NT2/D1 (cell line): ENCODE measurements at places on chromosomes 2 and 18.

GRCh38 chr2:119721043-119721442 lies 38.7 kb upstream of the PTPN4 start:
- no peak for DNase-seq

- DNase-seq: no peak
Measured at GRCh38 chr2:237073552-237073951, 12.1 kb upstream of the COPS8 start.

DNA sequence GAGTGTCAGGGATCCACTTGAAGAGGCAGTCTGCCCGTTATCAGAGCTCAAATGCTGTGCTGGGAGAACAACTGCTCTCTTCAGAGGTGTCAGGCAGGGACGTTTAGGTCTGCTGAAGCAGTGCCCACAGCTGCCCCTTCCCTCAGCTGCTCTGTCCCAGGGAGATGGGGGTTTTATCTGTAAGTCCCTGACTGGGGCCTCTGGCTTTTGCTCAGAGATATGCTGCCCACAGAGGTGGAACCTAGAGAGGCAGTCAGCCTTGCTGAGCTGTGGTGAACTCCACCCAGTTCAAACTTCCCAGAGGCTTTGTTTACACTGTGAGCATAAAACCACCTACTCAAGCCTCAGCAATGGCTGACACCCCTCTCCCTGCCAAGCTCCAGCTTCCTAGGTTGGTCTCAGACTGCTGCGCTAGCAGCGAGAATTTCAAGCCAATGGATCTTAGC lies 38.1 kb downstream of the PLEK start:
- no peak for DNase-seq

DNA sequence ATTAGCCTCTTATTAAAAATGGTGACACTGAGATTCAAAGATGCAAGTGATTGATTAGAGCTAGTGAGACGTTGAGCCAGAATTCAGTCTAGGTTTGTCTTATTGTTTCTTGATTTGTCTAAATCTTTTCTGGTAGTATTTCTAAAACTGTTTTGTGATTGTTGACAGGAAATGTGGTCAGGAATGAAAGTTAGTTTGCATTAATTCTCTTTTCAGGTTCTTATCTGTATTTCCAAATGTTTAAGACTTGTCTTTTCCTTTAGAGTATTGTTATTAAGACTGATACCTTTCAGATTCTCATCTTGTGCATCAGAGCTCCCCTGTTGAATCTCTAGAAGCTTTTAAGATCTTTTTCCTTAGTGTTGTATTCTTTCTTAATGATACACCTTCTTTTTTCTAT lies 89.3 kb downstream of the MBD5 start:
- no peak for DNase-seq

- DNase-seq: no peak
Measured at GRCh38 chr2:231241755-231242507, 43.5 kb downstream of the ARMC9 start.

GRCh38 chr2:12587729-12588522 lies 128.8 kb upstream of the TRIB2 start:
- DNase-seq: no peak

DNA sequence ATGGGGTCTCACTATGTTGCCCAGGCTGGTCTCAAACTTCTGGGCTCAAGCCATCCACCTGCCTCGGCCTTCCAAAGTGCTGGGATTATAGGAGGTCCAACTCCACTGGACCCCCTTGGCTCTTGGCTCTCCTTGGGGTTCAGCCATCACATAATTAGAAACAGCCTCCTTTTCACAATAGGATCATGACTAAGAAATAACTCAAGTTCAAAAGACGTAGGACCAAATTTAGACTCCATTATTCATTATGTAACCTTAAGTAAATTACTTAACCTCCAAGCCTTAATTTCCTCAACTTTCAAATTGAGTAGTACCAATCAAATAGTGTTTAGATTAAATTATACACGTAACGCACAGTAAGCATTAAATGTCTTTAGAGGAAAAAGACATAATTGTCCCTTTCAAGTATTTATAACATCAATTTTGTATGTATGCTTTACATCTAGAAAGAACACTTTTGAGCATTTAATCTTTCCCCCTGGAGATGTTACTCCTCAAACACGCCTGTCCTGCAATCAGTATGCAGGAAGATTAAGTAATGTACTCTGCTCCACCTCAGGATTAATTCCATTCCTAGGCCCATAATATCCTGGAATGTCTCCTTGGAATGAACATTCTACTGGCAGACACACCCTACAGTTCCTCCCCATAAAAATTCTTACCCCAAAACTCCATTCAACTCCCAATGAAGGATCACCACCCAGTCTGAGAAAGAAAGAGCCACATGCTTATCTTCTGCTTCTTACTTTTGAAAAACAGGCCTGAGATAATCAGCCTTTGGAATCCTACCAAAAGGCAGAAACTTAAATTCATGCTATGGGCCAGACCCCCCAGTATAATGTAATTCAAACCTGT lies 49.1 kb downstream of the COBLL1 start:
- no peak for DNase-seq

DNA sequence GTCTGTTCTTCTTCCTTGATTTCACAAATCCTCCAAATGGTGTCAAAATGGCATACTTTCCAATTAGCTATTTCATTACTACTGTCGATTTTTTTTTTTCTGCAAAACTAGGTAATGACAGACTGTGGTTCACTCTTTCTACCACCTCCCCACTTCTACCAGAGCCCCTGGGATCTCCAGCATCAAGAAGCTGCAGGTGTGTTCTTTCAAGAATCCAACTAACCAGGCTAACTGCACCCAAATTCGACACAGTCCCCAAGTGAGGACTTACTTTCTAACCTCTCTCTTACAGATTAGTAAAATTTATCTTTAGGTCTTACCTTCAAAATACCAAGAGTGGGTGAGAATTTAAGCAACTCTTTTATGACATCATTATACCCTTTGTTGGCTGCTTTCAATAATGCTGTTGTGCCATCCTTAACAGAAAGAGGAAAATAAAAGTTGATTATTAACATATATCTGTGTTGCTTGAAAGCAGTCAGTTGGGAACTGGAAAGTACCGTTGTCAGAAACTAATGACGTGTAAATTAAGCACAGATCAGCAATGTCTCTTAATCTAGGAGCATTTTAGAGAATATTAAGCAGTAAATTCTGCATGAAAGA lies 31.2 kb upstream of the NPC1 start:
- DNase-seq: no peak

GRCh38 chr2:19120941-19121750 lies 237.3 kb downstream of the OSR1 start:
- DNase-seq: no peak

GRCh38 chr18:73683409-73684238 lies 464.0 kb downstream of the FBXO15 start:
- no peak for DNase-seq

- DNase-seq: no peak
Measured at GRCh38 chr2:119864318-119864717, 104.6 kb downstream of the PTPN4 start.

GRCh38 chr2:68336192-68336591 lies 16.4 kb upstream of the CNRIP1 start:
- DNase-seq: no peak
